ENCODE measurements at places on chromosomes 7 and 10.

- no peak for DNase-seq
These were observed 58.7 kb upstream of the PFKP start for GRCh38 chr10:3008518-3009195.

- DNase-seq, result no peak
These were observed 226.5 kb downstream of the INHBA start for GRCh38 chr7:41476460-41476803.

DNA sequence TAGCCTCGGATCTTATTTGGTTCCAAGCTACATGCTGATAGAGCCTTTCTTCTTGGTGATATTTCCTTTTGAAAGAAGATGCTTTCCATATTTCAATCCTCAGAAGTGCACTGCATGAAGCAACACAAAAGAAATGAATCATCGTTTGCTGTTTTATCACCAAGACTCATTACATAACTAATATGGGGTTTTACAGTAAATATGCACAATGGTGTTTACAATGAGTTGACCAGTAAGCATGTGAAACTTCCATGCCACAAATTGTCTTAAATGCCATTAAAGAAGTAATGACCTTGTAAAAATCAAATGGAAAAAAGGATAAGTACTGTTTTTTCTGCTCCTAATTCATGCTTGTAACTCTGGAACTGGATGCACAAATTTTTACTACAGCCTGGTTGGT lies 1017.0 kb upstream of the GHITM start:
- no peak for DNase-seq

GRCh38 chr10:78838141-78838657 lies 230.6 kb upstream of the ZMIZ1 start:
- DNase-seq, result no peak

- DNase-seq, result no peak
These were observed 4.7 kb upstream of the CYP17A1 start for GRCh38 chr10:102841827-102842345.

- no peak for DNase-seq
These were observed 308.3 kb upstream of the KAT6B start for GRCh38 chr10:74518061-74518460.

GRCh38 chr10:60896810-60897209 lies 47.2 kb downstream of the RHOBTB1 start:
- DNase-seq, result no peak

DNA sequence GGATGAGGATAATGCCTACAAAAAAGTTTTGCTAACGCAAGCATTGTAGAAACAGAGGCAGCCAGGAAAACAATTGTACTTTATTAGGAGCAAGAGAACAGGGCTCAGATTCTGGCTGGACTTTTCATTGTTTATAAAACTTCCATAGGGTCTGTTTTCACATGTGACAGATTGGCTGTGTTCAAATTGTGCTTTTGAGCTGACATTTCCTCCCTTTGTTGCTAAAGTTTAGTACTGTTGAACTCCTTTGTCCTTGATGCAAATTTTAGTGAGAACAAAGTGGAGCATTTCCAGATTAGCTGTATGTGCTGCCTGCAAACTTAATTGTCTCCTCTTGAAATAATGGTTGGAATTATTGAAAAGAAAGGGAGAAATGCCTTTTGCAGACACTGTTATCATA lies 221.0 kb upstream of the FZD1 start:
- DNase-seq, result no peak

GRCh38 chr10:21753497-21754270 lies 219.7 kb downstream of the MLLT10 start:
- no peak for DNase-seq

DNA sequence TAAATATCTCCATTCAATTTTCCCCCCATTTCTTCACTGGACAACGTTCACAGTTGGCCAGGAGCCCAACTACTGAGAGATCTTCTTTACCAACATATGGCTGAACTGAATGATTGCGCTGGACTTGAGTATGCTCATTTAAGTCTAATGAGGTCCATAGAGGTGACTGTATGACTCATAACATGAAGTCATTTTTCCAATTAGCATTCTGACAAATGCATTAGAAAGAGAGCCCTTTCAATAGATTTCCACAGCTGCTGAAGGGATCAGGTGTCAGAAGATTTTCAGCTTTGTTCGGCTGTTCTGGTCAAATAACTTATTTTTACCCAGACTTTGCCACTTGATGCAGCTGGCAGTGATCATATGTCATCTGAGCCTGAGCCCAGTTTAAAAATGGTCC lies 438.0 kb downstream of the ETV1 start:
- DNase-seq, result no peak

DNA sequence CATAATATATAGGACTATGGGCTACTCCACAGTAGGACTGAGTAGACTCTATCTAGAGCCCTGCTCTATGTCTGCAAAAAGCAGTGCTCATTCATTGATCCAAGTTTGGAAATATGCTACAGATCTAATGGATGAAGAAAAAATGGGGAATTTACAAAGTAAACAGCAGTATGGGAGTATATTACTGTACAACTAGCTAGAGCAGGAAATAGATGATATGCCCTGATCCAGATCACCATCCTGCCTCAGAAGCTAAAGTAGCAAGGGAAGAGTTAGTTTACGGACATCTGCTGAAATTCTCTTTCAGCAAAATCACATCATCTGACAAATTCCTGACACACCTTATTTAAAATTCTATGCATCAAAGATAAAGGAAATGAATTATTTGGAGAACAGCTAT lies 168.2 kb upstream of the SEMA3A start:
- DNase-seq, result no peak

GRCh38 chr7:151339651-151340382 lies 1.8 kb upstream of the NUB1 start:
- no peak for DNase-seq

- DNase-seq, result no peak
These were observed 184.0 kb downstream of the GRID1 start for GRCh38 chr10:86182595-86182994.

GRCh38 chr7:114527589-114527988 lies 113.0 kb downstream of the FOXP2 start:
- no peak for DNase-seq

GRCh38 chr7:38506004-38506403 lies 125.2 kb downstream of the AMPH start:
- no peak for DNase-seq

DNA sequence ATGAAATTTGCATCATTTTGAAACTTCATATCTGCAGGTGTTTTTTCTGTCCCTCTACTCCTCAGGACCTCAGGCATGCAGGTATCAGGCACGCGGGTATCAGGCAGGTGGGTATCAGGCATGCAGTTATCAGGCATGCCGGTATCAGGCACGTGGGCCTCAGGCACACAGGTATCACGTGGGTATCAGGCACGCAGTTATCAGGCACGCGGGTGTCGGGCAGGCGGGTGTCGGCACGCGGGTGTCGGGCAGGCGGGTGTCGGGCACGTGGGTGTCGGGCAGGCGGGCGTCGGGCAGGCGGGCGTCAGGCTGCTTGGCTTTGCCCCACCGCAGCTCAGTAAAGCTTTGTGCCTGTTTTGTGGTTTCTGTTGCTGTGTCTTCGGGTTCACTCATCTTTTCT lies 8.7 kb downstream of the SPRN start:
- no peak for DNase-seq

All from AG09319 (cell line).